ENCODE measurements at places on chromosomes 2 and 18.

DNA sequence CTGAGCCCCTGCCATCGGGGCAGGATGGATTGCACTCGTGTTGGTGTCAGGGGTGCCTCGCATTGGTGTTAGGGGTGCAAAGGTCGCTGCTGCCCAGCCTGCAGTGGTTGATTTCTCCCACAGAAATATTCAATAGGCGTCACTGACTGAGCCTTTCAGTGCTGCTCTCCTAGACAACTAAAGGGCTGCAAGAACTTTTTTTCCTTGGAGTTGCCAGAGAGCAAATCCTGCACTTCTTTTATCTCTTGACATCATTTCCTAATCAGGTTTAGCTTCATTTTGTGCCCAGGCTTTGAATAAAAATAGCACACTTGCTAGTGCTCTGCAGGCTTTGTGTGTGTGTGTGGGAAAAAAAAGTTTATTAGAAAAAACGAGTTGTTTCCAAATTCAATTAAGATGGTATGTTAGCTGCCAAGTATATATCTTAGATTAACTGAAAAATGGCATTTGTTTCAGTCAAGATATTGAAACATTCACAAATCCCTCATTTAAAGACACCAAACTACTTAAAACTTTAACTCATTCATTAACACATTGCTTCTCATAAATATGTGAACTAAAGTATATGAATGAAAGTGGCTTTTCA is 125.6 kb downstream of the SOCS6 start:
- DNase-seq: no peak

GRCh38 chr2:128716299-128716721 is 397.6 kb upstream of the HS6ST1 start:
- DNase-seq: no peak

GRCh38 chr2:223508372-223508771 is 93.8 kb downstream of the SCG2 start:
- no peak for DNase-seq

DNA sequence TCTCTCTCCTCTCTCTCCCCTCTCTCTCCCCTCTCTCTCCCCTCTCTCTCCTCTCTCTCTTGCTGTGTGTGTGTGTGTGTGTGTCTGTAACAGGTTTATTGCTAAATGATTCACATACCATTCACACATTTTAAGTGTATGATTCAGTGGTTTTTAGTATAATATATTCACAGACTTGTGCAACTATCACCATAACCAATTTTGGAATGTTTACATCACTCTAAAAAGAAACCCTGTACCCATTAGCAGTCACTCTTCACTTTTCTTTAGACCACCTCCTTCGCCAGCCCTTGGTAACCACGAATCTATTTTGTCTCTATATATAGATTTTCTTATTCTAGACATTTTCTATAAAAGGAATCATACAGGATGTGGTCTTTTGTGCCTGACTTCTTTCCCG is 11.4 kb downstream of the THNSL2 start:
- DNase-seq: no peak

- DNase-seq: no peak
Measured at GRCh38 chr2:3784731-3785130, 81.4 kb downstream of the DCDC2C start.

Data from stimulated activated CD4-positive, alpha-beta T cell treated with anti-CD3 and anti-CD28 coated beads, Interleukin-2, amount 100 ng/mL, for 48 hours (primary cell).